D341Med (cell line): ENCODE measurements at places on chromosomes 3 and 15.

DNA sequence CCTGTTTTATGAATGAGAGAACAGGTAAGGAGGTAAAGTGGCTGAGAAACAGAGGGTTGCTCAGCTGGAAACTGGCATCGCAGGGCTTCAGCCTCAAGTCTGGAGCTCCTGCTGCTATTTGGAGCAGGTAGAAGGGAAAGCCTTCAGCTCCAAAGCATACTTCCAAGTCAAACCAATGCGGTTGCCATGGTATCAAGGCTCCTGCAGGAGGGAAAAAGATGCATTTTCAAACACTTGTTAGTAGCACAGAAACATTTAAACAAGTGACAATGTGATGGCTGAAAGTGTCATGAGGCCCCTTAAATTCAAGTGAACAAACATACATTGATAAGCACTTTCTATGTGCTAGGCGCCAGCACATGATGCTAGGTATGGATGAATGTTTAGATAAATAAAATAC lies 60.4 kb downstream of the RYR3 start:
- DNase-seq, result no peak

DNA sequence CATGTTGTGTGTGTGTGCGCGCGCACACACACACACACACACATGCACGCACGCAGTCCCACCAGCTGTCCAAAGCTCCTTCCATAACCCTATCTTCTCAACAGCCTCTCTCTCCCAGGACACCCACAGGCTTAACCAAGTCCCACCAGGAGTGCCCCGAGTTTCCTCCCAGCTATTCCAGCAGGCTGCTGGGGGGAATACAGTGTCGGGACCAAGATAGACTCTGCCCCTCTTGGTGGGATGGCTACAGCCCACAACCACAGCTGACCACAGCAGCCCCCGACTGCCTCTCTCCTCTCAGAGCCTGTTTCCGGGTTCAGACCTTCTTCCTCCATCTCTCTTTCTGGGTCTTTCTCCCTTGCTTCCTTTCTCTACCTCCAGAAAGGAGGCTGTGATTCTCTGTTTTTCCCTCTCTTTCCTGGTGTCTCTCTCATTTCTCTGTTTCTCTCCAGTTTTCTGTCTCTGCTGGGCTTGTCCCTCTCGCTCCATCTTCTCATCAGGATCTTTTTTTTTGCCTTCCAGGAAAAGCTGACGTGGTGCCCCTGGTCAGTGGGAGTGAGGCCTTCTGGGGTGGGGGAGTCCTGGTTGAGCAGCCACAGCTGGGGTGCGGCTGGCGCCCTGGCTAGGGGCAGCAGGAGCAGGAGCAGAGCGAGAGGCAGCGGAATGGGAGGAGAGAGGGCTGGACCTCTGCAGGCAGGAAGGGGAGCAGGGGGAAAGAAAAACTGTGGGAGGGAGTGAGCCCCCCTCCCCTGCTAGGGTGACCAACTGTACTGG lies 3.3 kb upstream of the ISLR start:
- no peak for DNase-seq

DNA sequence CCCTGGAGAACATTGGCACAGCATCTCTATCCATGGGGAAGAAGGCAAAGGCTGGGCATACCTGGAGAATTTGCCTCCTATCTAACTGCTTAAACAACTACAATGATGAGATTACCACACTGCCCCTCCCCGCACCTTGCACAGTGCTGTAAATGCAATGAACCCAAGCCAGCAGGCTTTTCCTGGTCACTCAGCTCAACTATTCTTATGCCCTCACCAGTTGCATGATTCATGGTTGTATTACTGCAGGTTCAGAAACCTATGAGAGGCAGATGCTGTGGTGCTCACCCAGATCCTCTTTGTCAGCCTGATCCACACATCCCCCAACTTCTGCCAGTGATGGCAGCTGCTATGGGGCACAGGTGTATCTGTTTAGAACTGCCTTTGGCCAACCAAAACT lies 77.7 kb upstream of the STAC start:
- DNase-seq, result no peak

- no peak for DNase-seq
Measured at GRCh38 chr3:152243721-152244516, 24.8 kb upstream of the MBNL1 start.

GRCh38 chr3:184465883-184466412 lies 86.1 kb downstream of the CHRD start:
- DNase-seq, result no peak

- no peak for DNase-seq
Measured at GRCh38 chr3:100072326-100073048, 41.8 kb downstream of the FILIP1L start.
